Panc1 (cell line): ENCODE measurements at places on chromosomes 13 and 19. TPM values are rescaled to one million over a fixed set of nuclear protein-coding genes. Genes with fewer than 3 reads are reported as not detected.

Gene ANGPTL8
- not detected for total RNA-seq

Gene PNMA8C
- total RNA-seq, result not detected

Gene CRTC1
- 18.2 TPM for total RNA-seq

Gene ZNF547
- total RNA-seq, result 4.1 TPM

Gene SPRY2
- 18.2 TPM for total RNA-seq

Gene PAK4
- 311 TPM for total RNA-seq

Gene ITPKC
- total RNA-seq, result 7.2 TPM

Gene LRP3
- total RNA-seq, result 28.6 TPM

Gene KLK7
- not detected for total RNA-seq

Gene SYCN
- 0.33 TPM for total RNA-seq

Gene PSG11
- total RNA-seq, result not detected

Gene SHISA7
- 0.03 TPM for total RNA-seq

Gene LAIR2
- not detected for total RNA-seq

Gene UBE2L5
- not detected for total RNA-seq

Gene FPR3
- 0.08 TPM for total RNA-seq

Gene TTC9B
- total RNA-seq, result 2.3 TPM

Gene SMARCA4
- total RNA-seq, result 36.2 TPM

Gene EHD2
- 41.8 TPM for total RNA-seq

Gene HRC
- 0.13 TPM for total RNA-seq

Gene MEF2B
- 1.1 TPM for total RNA-seq

Gene C2CD4C
- total RNA-seq, result 13.6 TPM

Gene FREM2
- total RNA-seq, result 0.15 TPM

Gene ZNF253
- total RNA-seq, result 8.9 TPM

Gene SIGLEC12
- total RNA-seq, result not detected

Gene CPAMD8
- total RNA-seq, result 2.0 TPM

Gene PSG1
- total RNA-seq, result not detected

Gene SHC2
- total RNA-seq, result 6.7 TPM

Gene PRODH2
- not detected for total RNA-seq

Gene CDC42EP5
- total RNA-seq, result 7.1 TPM

Gene ZNF626
- total RNA-seq, result 12.7 TPM

Gene FXYD7
- not detected for total RNA-seq

Gene PABPC3
- 0.18 TPM for total RNA-seq

Gene ZNF728
- not detected for total RNA-seq

Gene ANKRD24
- total RNA-seq, result 0.26 TPM

Gene C1QTNF9B
- total RNA-seq, result not detected

Gene SCGB2B2
- 0.59 TPM for total RNA-seq

Gene CALR3
- not detected for total RNA-seq

Gene ZNF723
- total RNA-seq, result not detected

Gene TNNT1
- total RNA-seq, result 116 TPM

Gene ADGRE2
- total RNA-seq, result 0.21 TPM

Gene KASH5
- total RNA-seq, result not detected

Gene ADPRHL1
- 4.8 TPM for total RNA-seq
